Fibroblast of gingiva (primary cell): ENCODE measurements at places on chromosomes 3 and 15.

GRCh38 chr15:81282911-81283310 lies 41.0 kb downstream of the STARD5 start:
- no peak for DNase-seq

DNA sequence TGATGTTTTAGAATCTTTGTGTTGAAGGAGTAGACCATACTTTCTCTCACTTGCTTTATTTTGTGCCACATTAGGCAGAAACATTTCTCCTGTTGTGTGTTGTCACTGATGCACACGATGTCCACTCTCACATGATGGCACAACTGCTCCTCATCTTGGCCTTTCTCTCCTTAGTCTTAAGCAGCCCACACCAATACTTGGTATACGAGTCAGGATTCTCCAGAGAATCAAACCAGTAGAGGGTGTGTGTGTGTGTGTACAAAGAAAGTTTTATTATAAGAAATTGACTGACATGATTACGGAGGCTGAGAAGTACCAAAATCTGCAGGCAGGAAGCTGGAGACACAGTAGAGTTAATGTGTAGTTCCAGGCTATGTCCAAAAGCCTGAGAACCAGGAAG lies 187.1 kb downstream of the ALCAM start:
- peak; percentile 9 for DNase-seq

GRCh38 chr15:63440265-63440648 lies 58.6 kb upstream of the CA12 start:
- DNase-seq: no peak

GRCh38 chr15:87761736-87762509 lies 494.6 kb downstream of the NTRK3 start:
- no peak for DNase-seq

DNA sequence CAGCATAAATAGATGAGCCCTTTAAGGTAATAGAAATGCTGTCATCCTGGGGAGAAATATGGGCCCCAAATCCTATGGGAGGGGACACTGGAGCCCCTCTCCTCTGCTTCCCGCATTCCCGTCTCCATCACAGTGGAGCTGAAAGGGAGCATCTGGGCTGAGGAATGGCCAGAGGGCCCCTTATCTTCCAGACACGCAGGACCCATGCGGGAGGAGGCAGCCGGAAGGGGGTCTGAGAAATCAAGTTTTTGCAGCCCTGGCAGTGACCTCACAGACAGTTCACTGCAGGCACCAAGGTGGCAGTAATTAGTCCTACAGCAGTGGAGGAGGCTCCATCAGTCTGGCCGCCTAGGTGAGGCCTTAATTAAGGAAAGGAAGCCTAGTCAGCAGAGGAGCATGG lies 80.2 kb downstream of the RAB11A start:
- no peak for DNase-seq

DNA sequence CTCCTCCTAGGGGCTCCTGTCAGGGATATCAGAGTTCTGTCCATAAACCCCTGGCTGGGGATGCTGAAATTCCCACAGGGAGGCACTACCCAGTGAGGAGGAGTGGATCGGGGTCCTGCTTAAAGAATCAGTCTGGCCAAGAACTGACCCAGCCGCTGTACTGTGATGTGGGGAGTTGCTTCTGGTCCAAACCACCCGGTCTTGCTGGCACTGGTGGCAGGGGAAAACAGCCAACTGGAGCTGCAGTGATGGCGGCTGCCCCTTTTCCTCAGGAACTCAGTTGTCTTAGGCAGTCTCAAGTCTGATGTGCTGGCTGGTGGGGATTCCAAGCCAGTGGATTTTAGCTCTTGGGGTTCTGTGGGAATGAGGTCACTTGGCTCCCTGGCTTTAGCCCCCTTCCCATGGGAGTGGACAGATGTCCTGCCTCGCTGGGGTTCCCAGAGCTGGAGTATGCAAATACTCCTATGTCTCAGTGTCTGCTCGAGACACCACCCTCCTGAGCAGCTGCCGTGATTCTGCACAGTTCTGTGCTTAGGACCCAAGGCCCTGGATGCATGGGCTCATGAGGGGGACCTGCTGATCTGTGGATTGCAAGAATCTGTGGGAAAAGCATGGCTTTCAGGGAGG lies 97.1 kb downstream of the SLC25A26 start:
- DNase-seq: no peak

DNA sequence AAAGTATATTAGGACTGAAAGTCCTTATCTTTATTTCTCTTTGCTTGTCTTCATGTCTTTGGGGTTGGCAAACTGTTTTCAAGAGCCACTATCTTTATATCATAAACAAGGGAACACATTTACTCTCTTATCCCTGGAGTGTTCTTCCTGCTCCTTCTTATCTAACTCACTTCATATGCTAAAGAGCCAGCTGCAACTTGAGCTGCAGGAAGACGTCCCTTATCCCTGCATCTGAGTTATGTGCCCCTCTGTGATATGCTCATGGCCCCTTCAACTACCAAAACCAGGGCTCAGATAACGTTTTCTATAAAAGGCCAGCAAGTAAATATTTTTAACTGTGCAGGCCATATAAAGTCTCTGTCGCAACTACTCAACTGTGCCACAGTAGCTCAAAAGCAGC lies 137.0 kb upstream of the CRBN start:
- no peak for DNase-seq

DNA sequence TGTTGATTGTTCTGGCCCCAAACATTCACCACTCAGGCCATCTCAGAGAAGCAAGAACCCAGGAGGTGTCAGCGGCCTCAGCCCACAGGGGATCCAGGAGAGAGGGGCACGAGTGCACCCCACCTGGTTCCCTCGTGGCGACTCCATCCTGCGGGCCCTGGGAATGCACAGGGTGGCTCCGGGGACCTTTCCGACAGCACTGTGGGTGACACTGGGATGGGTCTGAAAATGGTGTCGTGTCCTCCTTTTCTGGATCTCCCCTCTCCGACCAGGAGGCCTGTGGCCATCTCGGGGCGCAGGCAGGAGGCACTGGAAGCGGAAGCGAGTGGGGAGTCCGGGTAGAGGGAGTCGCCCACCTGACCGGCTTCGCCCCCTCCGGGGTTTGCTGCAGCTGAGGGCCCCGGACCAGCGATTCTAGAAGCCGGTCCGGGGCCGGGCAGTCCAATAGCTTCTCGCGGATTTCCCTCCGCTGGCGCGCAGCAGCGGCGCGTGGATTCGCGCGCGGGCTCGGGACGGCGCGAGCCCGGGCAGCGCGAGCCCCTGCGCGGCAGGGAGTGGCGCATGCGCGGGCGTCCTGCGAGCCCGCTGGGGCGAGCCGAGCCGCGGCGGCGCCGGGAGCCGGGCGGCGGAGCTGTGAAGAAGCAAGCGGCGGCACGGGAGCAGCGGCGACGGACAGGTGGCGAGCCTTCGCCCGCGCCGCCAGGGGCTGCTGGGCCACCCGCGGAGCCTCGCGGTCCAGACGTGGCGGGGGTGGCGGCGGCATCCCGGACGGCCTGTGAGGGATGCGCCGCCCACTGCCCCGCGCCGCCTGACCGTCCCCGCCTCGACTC lies at the start of gene DOCK3:
TSS of gene DOCK3 (plus strand) at position 579 of the 830 bp plus-strand sequence. CDS start 337 bp downstream, outside the sequence.
- DNase-seq: peak; percentile 32

GRCh38 chr3:188241072-188241471 lies 87.1 kb downstream of the LPP start:
- DNase-seq: no peak

GRCh38 chr3:173739726-173740125 lies 342.2 kb downstream of the NLGN1 start:
- no peak for DNase-seq

GRCh38 chr15:40427188-40427587 lies 13.6 kb upstream of the BAHD1 start:
- DNase-seq: no peak

DNA sequence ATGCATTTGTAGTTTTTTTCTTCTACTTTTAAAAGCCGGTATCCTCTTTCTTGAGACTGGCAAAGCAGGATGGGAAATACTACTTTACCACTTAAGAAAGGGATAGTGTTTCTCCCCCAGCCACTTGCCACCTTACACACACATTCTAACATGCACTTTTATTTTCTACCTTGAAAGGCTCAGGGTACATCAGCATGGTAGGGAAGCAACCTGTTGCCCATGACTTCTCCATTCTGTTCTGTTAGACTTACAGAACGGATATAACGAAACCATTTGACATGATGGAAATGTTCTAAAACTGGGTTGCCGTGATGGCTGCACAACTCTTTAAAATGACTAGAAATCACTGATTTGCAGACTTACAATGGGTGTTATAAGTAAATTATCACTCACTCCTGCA lies 405.5 kb downstream of the SHQ1 start:
- no peak for DNase-seq

GRCh38 chr3:138455801-138456716 lies 21.6 kb downstream of the ESYT3 start:
- no peak for DNase-seq

- no peak for DNase-seq
These were observed 318.5 kb downstream of the GBE1 start for GRCh38 chr3:81442758-81443456.

GRCh38 chr3:23390446-23390845 lies 187.3 kb downstream of the UBE2E2 start:
- no peak for DNase-seq

GRCh38 chr3:196219194-196219969 lies 3.0 kb downstream of the SLC51A start:
- peak; percentile 85 for DNase-seq

DNA sequence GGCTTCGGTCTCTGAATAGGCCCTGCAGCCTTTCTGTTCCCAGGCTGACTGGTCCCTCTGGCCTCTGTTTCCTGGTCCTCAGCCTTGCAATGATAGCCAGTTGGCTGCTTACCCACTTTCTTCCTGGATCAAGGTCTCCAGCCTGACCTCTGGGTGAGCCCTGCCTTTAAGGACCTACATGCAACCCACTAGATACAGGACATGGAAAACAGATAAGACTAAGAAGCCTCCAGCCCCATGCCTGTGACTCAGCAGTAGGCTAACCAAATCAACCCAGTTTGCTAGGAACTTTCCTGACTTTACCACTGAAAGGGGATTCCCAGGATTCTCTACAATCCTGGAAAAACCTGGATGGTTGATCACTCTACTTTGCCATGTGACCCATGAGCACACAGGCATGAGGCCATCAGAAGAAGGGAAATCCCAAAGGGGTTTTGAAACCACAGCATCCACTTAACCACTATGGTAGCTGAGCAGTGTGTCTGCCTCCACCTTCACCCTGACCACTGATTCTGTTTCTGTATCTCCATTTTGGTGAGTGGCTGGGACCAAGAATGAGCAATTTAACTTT lies 188.1 kb downstream of the CHST2 start:
- no peak for DNase-seq

DNA sequence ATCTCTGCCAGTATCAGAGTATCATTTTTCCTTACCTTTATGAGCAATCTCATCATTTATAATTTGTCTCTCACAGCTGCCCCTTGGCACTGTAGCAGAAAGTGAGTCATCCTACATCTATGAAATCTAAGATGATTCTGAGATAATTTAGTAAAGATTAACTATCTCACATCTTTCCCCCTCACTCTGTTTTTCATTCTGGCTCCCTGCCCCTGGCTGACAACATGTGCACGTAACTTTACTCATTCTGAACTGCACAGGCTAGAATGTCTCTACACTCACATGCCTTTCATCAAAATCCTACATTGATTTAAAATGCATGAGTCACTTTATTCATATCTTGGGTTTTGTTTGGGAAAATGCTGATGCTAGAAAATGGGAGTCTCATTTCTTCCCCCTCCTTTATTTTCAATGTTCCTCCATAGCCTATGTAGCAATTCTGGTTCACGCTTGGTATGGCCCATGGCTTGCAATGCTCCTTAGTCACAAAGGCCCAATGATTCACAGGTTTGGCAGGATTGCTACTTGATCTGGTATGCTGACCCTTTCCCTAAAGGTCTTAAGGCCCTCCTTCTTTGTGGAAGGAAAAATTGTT lies 838.5 kb downstream of the TUSC7 start:
- peak; percentile 86 for DNase-seq

DNA sequence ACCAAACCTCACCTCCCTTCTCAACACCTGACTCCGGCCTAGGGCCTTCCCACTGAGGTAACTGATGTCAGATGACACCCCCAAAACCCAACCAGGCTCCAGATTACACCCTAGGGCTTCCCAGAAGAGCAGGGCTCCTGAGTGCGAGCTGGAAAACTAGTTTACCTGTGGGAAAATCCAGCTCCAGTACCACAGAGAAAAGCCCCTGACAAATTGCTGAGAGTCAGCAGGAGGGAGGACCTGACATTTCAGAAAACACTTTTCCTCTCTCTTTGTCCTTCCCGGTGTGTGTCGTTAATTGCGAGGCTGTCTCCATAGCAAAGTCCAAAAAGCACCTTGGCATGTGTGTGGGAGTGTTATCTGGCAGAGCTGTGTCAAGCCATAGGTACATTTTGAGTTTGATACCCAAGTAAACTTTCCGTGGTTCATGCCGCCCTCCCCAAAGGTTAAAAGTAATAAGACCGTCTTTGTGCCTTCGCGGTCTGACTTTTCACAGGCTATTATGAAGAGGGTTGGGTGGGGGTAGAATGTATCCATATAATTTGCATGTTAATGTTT lies 79.8 kb upstream of the FNDC3B start:
- no peak for DNase-seq

- peak; percentile 13 for DNase-seq
These were observed 35.4 kb downstream of the GYG1 start for GRCh38 chr3:149026718-149027117.

DNA sequence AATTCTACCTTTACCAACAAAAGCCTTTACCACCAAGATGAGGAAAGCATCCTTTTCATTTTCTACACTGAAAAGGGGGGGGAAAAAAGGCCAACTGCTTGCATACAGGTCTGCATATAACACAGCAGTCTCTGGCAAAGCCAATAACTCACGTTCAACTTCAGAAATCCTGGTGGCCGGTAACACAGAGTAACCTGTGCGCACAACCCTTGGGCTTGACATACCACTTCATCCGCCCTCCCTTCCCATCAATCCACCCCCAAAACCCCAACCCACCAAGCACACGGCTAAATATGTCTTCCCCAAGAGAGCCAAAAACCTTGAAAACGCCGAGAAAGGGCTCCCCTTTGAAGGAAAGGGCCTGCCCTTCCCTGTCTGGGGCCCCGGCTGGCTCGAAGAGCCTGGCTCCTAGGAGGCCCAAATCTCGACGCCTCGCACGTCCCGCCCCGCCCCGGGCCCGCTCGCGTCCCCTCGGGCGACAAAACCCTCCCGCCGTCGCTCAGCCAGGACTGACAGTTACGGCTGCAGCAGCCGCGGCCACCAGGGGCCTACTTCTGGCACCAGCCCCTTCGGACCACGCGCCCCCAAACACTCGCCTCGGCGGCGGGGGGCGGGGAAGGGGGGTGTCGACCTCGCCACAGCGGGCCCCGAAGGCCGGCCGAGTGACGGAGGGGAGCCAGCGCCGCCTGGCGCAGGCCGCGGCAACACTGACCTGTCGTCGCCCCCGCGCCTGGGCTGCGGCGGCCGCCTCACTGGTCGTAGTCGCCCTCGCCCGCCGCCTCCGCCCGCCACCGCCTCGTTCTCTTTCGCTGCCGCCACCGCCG lies 835 bp downstream of the UBE3A start:
- peak; percentile 48 for DNase-seq

- peak; percentile 81 for DNase-seq
These were observed 228.0 kb downstream of the FMN1 start for GRCh38 chr15:32966512-32966911.
